Mesothelial cell of epicardium (in vitro differentiated cells): ENCODE measurements at places on chromosomes 16 and 17.

- no peak overlapping the region for H3K4me3 ChIP-seq
- H3K4me1 ChIP-seq, result peaks cover 42% of the 10 kb centered on the region
- no peak for DNase-seq
- peaks cover 31% of the 10 kb centered on the region for H3K27me3 ChIP-seq
- H3K36me3 ChIP-seq, result no peaks in the 10 kb centered on the region
Observed at GRCh38 chr17:43901861-43902589, 5.3 kb downstream of the MPP2 start.

DNA sequence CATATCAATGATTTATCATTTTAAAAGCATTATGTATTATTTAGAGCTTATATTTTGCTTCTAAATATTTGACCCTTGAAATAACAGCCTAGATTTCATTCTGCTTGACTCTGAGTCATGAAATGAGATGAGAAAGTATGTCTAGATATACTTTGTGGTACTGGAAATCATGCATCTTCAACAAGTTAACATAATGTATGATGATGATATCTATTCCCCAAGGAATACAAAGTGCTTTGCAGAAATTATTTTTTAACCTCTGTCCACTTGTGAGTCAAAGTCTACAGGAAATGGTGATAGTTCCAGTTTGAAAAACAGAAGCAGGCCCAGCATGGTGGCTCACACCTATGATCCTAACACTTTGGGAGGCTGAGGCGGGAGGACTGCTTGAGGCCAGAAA lies 36.1 kb downstream of the GOSR1 start:
- peaks cover 9% of the 10 kb centered on the region for H3K36me3 ChIP-seq
- H3K27ac ChIP-seq, result no peak overlapping the region
- DNase-seq, result no peak
- H3K4me1 ChIP-seq, result no peaks in the 10 kb centered on the region
- H3K4me3 ChIP-seq, result no peak overlapping the region

GRCh38 chr16:83785455-83785854 lies 22.3 kb upstream of the HSBP1 start:
- peaks cover 21% of the 10 kb centered on the region for H3K27me3 ChIP-seq
- no peak for DNase-seq
- no peak overlapping the region for H3K27ac ChIP-seq
- H3K4me3 ChIP-seq, result no peak overlapping the region
- no peaks in the 10 kb centered on the region for H3K36me3 ChIP-seq

- H3K27ac ChIP-seq, result no peak overlapping the region
- H3K4me1 ChIP-seq, result peaks cover 9% of the 10 kb centered on the region
- peaks cover 15% of the 10 kb centered on the region for H3K27me3 ChIP-seq
- H3K4me3 ChIP-seq, result no peak overlapping the region
- DNase-seq, result no peak
Observed at GRCh38 chr17:9865586-9865985, 39.5 kb downstream of the RCVRN start.

DNA sequence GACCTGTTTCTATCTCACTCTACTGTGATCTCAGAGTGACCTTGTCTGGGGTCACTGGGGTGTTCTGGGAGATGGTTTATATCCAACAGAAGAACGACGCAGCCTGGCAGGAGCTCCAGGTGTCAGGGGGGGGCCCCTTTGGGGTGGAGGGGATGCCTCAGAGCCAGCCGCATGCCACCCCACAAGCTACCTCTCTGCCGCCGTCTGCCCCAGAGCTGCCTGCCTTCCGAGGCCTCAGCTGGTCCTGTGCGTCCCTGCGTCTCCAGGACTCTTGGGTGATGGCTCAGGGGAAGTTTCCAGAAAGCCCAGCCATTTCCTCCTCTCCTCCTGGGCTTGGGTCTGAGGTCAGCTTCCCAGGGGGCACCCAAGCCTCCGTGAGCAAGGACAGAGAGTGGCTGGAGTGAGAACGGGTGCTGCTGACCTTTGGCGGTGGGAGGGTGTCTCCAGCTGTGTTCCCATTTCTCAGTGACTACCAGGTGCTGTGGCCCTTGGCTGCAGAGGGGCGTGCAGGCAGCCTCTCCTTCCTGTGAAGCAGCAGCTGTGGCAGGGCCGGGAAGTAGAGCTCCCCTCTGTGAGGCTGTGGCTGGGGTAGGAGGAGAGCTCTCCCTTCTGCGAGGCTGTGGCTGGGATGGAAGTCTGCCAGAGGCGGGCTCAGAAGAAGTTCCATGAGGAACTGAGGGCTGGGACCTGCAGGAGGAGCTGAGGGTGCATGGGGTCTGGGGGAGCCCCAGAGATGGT lies 19.8 kb downstream of the JPH3 start:
- no peak for DNase-seq
- H3K4me3 ChIP-seq, result no peak overlapping the region
- H3K27me3 ChIP-seq, result peaks cover 3% of the 10 kb centered on the region
- no peaks in the 10 kb centered on the region for H3K4me1 ChIP-seq

DNA sequence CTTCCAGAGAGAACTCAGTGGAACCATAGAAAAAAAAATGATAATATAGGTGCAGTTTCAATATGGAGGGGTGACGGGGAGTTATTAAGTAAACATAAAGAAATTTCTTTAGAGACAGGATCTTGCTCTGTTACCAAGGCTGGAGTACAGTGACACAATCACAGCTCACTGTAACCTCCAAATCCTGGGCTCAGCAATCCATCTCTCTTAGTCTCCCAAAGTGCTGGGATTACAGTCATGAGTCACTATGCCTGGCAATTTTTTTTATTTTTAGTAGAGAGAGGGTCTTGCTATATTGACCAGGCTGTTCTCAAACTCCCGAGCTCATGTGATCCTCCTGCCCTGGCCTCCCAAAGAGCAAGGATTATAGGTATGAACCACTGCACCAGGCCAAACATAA lies 48.8 kb downstream of the NLRC5 start:
- peak overlapping the region; percentile 47 for H3K27ac ChIP-seq
- no peak for DNase-seq
- H3K4me3 ChIP-seq, result no peak overlapping the region
- peaks cover 5% of the 10 kb centered on the region for H3K4me1 ChIP-seq

GRCh38 chr16:1119129-1119528 lies 23.1 kb upstream of the C1QTNF8 start:
- H3K4me1 ChIP-seq, result no peaks in the 10 kb centered on the region
- H3K4me3 ChIP-seq, result no peak overlapping the region
- no peak overlapping the region for H3K27ac ChIP-seq
- DNase-seq, result no peak
- H3K27me3 ChIP-seq, result no peaks in the 10 kb centered on the region

DNA sequence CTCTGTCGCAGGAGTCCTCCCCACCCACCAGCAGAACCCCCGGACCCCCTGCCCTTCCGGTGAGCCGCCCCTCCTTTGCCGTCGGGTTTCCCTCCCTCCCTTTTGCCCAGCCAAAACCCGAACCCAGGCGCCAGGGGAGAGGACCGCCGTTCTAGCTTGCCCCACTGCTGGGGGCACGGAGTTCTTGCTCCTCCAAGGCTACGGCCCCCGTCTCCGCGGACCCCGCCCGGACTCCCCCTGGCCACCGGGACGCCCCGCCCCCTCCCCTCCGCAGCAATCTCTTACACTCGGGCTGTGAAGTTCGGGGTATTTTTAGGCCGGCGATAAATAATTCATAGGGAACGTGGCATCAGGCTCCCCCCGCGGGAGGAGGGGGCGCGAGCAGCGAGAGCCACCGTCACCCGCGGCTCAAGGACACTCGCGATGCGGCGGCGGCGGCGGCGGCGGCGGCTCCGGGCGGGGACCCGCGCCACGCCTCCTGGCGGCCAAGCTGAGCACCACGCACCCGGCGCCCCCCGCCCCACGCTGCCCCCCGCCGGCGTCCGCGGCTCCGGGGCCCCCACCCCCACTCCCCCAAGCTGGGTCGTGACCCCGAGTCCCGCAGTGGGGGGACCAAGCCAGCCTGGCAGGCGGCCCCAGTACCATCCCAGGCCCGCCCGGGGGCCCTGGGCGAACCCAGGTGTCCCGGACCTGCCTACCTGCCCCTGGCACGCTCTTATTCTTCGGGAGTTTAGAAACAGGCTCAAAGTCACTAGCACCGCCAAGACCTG lies at the start of gene GRIN2C:
GRIN2C (minus strand) TSS at position 427 of the 770 bp plus-strand sequence. CDS start 4,793 bp downstream, outside the sequence.
- no peak within 1 kb of the TSS for H3K27ac ChIP-seq
- no peak for DNase-seq
- peaks cover 7% of the 10 kb centered on the region for H3K4me1 ChIP-seq
- H3K4me3 ChIP-seq, result peak within 1 kb of the TSS; percentile 56
- H3K36me3 ChIP-seq, result peaks cover 5% of the 10 kb centered on the region
- peaks cover 81% of the 10 kb centered on the region for H3K27me3 ChIP-seq

GRCh38 chr17:34757611-34758010 lies 178.2 kb downstream of the TMEM132E start:
- H3K27ac ChIP-seq, result no peak overlapping the region
- H3K4me3 ChIP-seq, result no peak overlapping the region
- peaks cover 46% of the 10 kb centered on the region for H3K27me3 ChIP-seq
- no peaks in the 10 kb centered on the region for H3K4me1 ChIP-seq

DNA sequence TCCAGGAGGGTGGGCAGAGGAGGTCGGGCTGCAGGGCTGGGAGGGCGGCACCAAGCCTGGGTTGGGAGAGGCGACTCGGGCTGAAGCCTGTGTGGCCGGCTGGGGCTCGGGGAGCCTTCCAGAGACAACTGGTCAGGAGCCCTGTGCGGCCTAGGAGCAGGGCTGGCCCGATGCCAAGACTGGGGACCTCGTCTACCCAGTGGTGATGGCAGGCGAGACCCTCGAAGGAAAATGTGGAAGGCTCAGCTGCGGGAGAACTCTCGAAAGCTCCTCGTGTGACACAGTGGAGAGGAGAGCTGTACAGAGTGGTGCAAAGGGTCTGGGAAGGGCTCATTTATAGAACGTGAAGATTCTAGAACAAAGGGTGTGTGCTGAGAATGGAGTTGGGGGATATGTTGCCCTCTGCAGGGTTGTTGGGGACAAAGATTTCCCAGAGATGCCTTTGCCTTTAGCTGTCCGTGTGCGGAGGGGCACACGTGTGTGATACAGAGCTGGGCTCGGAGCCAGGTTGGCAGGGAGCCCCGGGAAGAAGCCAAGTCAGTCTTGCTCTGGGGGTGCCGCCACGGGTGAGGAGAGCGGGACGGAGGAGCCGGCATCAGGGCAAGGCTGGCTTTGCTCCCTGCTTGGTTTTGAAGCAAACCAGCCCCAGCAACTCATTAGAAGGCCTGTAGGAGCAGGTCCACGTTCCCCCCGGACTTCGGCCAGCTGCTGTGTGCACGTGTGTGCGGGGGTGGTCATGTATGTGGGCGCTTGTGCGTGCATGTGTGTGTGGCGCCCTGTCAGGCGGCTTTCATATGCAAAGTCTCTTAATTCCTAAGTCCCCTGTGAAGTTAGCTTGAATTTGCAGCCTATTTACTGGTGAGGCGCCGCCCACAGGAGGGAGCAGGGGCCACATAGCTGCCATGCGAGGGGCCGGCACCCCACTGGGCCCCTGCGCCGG lies 132.4 kb upstream of the CHMP6 start:
- H3K36me3 ChIP-seq, result peaks cover 34% of the 10 kb centered on the region
- no peak overlapping the region for H3K4me3 ChIP-seq
- H3K27ac ChIP-seq, result no peak overlapping the region
- peaks cover 11% of the 10 kb centered on the region for H3K4me1 ChIP-seq
- no peaks in the 10 kb centered on the region for H3K27me3 ChIP-seq

DNA sequence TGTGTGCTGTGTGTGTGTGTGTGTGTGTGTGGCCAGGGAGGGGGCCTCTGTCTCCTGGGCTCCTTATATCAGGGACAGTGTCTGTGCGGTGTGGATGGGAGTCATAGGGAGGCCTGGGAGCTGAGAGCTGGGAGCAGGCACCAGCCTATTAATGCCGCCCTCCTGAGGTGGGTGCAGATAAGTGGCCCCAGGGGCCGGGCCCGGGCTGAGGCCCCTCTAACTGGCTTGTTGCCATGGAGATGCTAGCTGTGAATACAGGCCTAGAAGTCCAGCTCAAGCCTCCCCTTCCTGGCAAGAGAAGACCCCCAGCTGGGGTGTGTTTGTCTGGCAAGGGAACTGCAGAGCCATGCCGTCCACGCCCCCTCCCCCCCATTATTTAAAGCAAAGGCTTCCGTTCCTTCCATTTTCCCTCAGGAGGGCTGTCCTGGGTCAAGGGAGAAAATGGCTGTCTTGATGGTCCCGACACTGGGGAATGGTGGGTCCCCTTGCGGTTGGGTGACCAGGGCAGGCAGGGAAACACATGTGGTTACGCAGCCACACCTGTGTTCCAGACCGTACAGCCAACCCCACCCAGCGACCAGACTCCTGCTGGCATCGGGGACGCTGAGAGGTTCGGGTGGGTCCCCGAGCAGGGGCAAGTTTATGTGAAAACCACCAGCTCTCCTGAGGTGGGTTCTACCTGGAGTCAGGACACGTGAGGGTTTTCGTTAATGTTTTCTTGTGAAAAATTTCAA lies 141.1 kb downstream of the MRM1 start:
- no peaks in the 10 kb centered on the region for H3K36me3 ChIP-seq
- H3K4me3 ChIP-seq, result no peak overlapping the region

DNA sequence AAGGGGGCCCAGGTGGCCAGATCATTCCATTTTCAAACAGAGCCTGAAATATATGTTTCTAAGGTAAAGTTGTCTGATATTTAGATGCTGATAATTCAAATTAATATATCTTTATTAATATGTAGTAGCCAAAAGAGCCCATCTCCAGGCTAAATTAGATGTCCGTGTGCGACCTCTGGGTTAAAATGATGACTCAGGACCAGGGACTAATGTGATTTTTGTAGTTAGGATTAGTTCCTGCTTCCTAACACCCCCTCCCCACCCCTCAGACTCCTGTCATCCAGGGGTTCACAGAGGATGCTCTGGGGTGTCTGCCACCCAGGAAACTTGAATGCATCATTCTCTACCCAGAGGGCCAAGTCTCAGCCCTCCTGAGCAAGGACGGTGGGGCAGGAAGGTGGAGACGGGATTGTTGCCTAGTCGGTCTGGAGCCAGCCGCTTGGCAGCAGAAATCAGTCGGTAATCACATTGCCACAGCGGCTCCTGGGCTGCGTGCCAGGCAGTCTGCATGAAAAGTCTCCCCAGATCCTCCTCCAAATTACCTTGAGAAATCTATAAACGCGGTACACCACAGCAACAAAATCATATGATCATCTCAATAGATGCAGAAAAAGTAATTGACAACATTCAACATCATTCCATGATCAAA lies 29.8 kb downstream of the CNGB1 start:
- peaks cover 2% of the 10 kb centered on the region for H3K27me3 ChIP-seq
- H3K4me3 ChIP-seq, result no peak overlapping the region
- no peaks in the 10 kb centered on the region for H3K4me1 ChIP-seq
- DNase-seq, result no peak

- H3K27ac ChIP-seq, result no peak overlapping the region
- H3K27me3 ChIP-seq, result no peaks in the 10 kb centered on the region
- H3K4me3 ChIP-seq, result no peak overlapping the region
- H3K4me1 ChIP-seq, result peaks cover 39% of the 10 kb centered on the region
- no peak for DNase-seq
- no peaks in the 10 kb centered on the region for H3K36me3 ChIP-seq
Observed at GRCh38 chr16:57539072-57539796, 2.9 kb upstream of the CCDC102A start.

DNA sequence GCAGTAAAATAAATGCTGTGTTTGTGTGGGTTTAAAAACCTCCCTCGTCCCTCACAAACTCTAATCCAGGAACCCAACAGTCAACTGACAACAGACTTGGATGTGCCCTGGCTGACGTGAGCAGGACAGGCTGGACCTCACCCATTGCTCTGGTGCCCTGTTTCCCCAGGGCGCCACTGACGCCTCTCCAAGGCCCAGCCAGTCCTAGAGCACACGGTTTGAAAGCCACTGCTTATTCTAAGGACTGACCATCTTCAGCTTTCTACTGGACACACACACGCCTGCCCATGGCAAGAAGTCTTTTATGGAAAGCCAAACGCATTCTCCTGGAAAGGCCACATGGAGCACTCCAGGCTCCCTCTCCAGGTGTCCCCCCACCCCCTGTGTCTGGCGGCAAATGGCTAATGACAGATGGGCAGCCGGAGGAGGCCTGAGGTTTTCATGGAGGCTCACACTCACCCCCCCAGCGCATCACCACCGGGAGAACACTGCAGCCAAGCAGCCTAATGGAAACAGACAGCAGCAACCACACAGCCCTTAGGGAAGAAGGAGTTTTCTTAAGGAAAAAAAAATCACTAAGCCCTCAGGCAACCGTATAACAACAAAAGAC lies 319.2 kb downstream of the SOX9 start:
- no peak for DNase-seq
- no peak overlapping the region for H3K27ac ChIP-seq
- peaks cover 9% of the 10 kb centered on the region for H3K36me3 ChIP-seq
- H3K4me3 ChIP-seq, result no peak overlapping the region
